ENCODE measurements at places on chromosomes 1 and 21. TPM values are rescaled to one million over a fixed set of nuclear protein-coding genes. Genes with fewer than 3 reads are reported as not detected.

The TMEM222 gene
- 16.2 TPM for total RNA-seq

- no peak for DNase-seq
- no peaks in the 10 kb centered on the region for H3K36me3 ChIP-seq
- no peaks in the 10 kb centered on the region for H3K4me1 ChIP-seq
- H3K27ac ChIP-seq: no peak overlapping the region
Measured at GRCh38 chr1:91454136-91454535, 46.5 kb upstream of the CDC7 start.

The MCOLN2 gene
- 6.2 TPM for total RNA-seq

GRCh38 chr1:190477762-190478148 is at the start of gene BRINP3:
BRINP3 (minus strand) TSS chr1:190477864.
- no peaks in the 10 kb centered on the region for H3K36me3 ChIP-seq
- H3K27ac ChIP-seq: no peak within 1 kb of the TSS
- H3K4me3 ChIP-seq: peak within 1 kb of the TSS; percentile 11
- DNase-seq: peak; percentile 0
- H3K27me3 ChIP-seq: no peaks in the 10 kb centered on the region

- no peaks in the 10 kb centered on the region for H3K4me1 ChIP-seq
- no peaks in the 10 kb centered on the region for H3K36me3 ChIP-seq
- H3K4me3 ChIP-seq: no peak overlapping the region
- no peaks in the 10 kb centered on the region for H3K27me3 ChIP-seq
- no peak for DNase-seq
Measured at GRCh38 chr1:190322274-190322673, 155.4 kb downstream of the BRINP3 start.

The AK5 gene
- total RNA-seq: 21.6 TPM

GRCh38 chr1:158527190-158527815 is 26.9 kb downstream of the OR6Y1 start:
- H3K36me3 ChIP-seq: no peaks in the 10 kb centered on the region
- H3K27me3 ChIP-seq: no peaks in the 10 kb centered on the region
- no peaks in the 10 kb centered on the region for H3K4me1 ChIP-seq
- DNase-seq: peak; percentile 61

DNA sequence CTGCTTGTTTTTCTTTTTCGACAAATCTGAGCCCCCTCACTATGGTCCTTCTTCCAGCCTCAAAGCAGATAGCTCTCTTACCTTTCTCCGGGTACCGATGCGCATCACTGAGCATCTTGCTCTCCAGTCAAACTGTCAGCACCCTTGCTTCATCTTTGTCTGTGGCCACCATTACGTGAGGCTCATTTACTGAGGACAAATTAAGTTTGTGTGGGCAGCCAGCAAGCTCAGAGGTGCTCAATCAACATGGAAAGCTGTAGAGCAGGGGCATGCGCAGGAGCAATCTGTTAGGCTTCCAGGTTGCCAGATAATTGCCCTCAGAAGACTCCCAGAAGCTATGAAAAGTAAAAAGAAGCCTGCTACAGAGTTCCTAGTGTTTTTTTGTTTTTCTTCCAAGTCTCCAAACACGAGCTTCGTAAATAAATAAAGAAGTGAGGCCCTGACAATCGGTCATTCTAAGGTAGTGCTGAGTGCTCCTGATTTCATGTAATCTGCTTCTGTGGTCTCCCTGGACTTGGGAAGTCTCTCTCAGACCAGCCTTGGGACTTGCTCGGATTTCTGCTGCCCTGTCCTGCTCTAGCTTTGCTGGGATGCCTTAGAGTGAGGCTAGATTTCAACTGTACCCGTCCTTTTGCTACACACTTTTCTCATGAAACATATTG is 1.8 kb downstream of the C1orf53 start:
- peaks cover 24% of the 10 kb centered on the region for H3K27me3 ChIP-seq
- H3K4me1 ChIP-seq: peaks cover 6% of the 10 kb centered on the region
- no peak overlapping the region for H3K4me3 ChIP-seq
- H3K27ac ChIP-seq: no peak overlapping the region
- no peaks in the 10 kb centered on the region for H3K36me3 ChIP-seq

GRCh38 chr1:17561561-17561985 is 22.1 kb downstream of the ARHGEF10L start:
- H3K4me3 ChIP-seq: peak overlapping the region; percentile 25
- no peaks in the 10 kb centered on the region for H3K36me3 ChIP-seq
- no peak overlapping the region for H3K27ac ChIP-seq
- DNase-seq: peak; percentile 86
- H3K27me3 ChIP-seq: no peaks in the 10 kb centered on the region

DNA sequence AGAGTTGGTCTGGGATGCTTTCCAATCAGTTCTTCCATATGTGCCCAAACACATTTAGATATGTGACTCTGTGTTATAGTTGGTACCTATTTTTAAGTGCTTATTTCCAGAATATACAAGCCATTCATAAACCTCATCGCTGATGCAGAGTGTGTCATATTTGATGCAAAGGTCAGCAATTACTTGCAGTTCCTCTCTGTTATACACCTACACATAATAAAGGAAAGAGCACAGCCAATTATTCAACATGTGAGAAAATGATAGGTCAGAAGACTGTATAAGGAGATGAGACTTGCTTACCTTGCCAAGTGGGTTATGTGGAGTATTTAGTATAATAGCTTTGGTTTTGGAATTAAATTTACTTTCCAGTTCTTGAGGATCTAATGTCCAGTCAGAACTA is 31.3 kb downstream of the KYAT3 start:
- H3K36me3 ChIP-seq: peaks cover 6% of the 10 kb centered on the region
- H3K27me3 ChIP-seq: no peaks in the 10 kb centered on the region
- no peak overlapping the region for H3K4me3 ChIP-seq
- H3K4me1 ChIP-seq: no peaks in the 10 kb centered on the region
- no peak for DNase-seq
- no peak overlapping the region for H3K27ac ChIP-seq

The NCMAP gene
- not detected for total RNA-seq

- H3K27ac ChIP-seq: no peak overlapping the region
- H3K4me3 ChIP-seq: no peak overlapping the region
- no peaks in the 10 kb centered on the region for H3K27me3 ChIP-seq
- no peaks in the 10 kb centered on the region for H3K36me3 ChIP-seq
- no peaks in the 10 kb centered on the region for H3K4me1 ChIP-seq
Measured at GRCh38 chr1:56434740-56435139, 144.6 kb downstream of the PLPP3 start.

DNA sequence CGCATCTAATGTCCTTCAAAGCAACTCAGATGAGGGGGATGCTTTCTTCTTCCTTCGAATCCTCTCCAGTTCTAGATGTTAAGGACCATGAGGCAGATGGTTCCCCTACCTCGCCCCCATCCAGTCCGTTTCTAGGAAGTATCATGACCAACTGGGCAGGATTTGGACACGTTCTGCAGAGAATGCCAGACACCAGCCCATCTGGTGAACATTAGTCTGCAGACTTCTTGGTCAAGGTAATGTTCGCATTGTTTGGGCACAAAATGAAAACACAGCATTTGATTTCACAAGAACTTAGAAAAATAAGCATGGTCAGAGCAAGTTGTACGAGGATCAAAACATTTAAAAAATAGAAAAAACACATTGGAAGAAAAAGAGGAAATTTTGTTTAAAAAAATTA is 25.4 kb upstream of the ADARB1 start:
- H3K4me1 ChIP-seq: peaks cover 11% of the 10 kb centered on the region
- H3K27ac ChIP-seq: no peak overlapping the region
- H3K36me3 ChIP-seq: no peaks in the 10 kb centered on the region
- H3K27me3 ChIP-seq: peaks cover 3% of the 10 kb centered on the region
- H3K4me3 ChIP-seq: no peak overlapping the region

- DNase-seq: peak; percentile 31
- H3K27ac ChIP-seq: no peak overlapping the region
- no peaks in the 10 kb centered on the region for H3K4me1 ChIP-seq
- H3K4me3 ChIP-seq: no peak overlapping the region
- no peaks in the 10 kb centered on the region for H3K36me3 ChIP-seq
- H3K27me3 ChIP-seq: no peaks in the 10 kb centered on the region
Measured at GRCh38 chr1:160149716-160150115, 1.7 kb upstream of the ATP1A4 start.

GRCh38 chr1:48610628-48611542 is 138.9 kb upstream of the SPATA6 start:
- peak; percentile 7 for DNase-seq
- no peaks in the 10 kb centered on the region for H3K27me3 ChIP-seq
- H3K36me3 ChIP-seq: no peaks in the 10 kb centered on the region

DNA sequence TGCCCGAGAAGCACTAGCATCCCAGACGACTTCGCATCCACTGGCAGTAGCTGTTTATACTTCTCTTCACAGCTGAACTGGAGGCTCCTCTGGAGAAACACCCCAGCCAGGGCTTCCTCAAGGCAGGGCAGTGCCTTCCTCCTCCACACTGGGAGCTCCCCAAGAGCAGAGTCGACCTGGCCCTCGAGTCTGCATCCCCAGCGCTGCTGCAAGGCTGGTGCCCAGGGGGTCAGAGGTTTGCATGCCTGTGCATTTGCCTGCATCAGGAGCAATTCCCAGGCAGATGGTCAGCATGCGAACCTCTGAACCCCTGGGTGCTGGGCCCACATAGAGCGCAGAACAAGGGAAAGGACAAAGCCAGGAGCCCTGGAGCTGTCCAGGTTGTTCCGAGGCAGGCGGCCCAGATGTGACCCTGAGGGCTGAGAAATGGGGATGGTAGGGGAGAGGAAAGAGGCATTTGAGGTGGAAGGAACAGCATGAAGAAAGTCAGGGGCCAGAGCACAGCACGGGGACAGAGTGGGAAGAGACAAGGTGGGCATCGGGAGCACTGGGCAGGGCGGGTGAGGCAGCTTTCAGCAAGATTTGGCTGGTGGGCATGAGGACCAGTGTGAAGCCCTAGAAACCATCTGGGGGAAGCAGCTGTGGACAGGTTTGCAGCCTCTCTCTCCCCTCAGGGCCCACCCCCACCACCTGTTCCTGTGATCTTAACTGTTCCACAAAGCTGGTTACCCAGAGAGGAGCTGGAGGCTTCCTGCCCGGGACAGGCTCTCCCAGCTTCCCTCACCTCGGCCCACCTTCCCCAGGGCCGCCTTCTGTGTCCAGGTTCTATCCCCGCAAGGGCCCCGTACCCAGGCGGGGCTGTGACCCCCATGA is 6.4 kb upstream of the S100A8 start:
- H3K36me3 ChIP-seq: no peaks in the 10 kb centered on the region
- H3K4me3 ChIP-seq: no peak overlapping the region
- no peak overlapping the region for H3K27ac ChIP-seq

The SOAT1 gene
- total RNA-seq: 31.1 TPM

The AP4B1 gene
- 11.7 TPM for total RNA-seq

Measured in fibroblast of lung (primary cell).